ENCODE measurements at places on chromosomes 4 and X. TPM values are rescaled to one million over a fixed set of nuclear protein-coding genes. Genes with fewer than 3 reads are reported as not detected.

The TCEAL6 gene
- total RNA-seq, result not detected

The BEX5 gene
- 1.3 TPM for total RNA-seq

The MAGEA2B gene
- 40.7 TPM for total RNA-seq

The GAGE12F gene
- total RNA-seq, result 581 TPM

The ARX gene
- total RNA-seq, result not detected

The ASB11 gene
- not detected for total RNA-seq

The ART3 gene
- 0.69 TPM for total RNA-seq

The RFC1 gene
- 45.2 TPM for total RNA-seq

The AREG gene
- 5.6 TPM for total RNA-seq

The TEX13B gene
- total RNA-seq, result 0.20 TPM

The TGIF2LX gene
- total RNA-seq, result not detected

The NXF2B gene
- 8.0 TPM for total RNA-seq

The CD38 gene
- not detected for total RNA-seq

The DDX53 gene
- 1.5 TPM for total RNA-seq

The PHOX2B gene
- total RNA-seq, result not detected

The TADA2B gene
- 11.9 TPM for total RNA-seq

The PNMA6A gene
- total RNA-seq, result 6.9 TPM

The SOWAHD gene
- not detected for total RNA-seq

The C4orf54 gene
- total RNA-seq, result not detected

The DSPP gene
- total RNA-seq, result not detected

The CNKSR2 gene
- total RNA-seq, result not detected

The TEX28 gene
- not detected for total RNA-seq

The NAA11 gene
- total RNA-seq, result 24.4 TPM

The USP26 gene
- 0.20 TPM for total RNA-seq

The NLRP2B gene
- not detected for total RNA-seq

The MSMO1 gene
- total RNA-seq, result 39.2 TPM

The LRAT gene
- total RNA-seq, result 0.09 TPM

The MAGEE2 gene
- total RNA-seq, result not detected

The NIPAL1 gene
- total RNA-seq, result 0.72 TPM

The ATOH1 gene
- total RNA-seq, result not detected

The CCNB3 gene
- not detected for total RNA-seq

The REELD1 gene
- not detected for total RNA-seq

The TRIM60 gene
- total RNA-seq, result not detected

The HELT gene
- not detected for total RNA-seq

The CHIC1 gene
- total RNA-seq, result 0.89 TPM

The ESX1 gene
- not detected for total RNA-seq

The NOX1 gene
- total RNA-seq, result not detected

The TEC gene
- total RNA-seq, result 6.8 TPM

The EGFL6 gene
- total RNA-seq, result not detected

The ZDHHC15 gene
- not detected for total RNA-seq

The HSFX4 gene
- total RNA-seq, result not detected

The NPY2R gene
- not detected for total RNA-seq

The CHM gene
- total RNA-seq, result 5.5 TPM
